ENCODE measurements at places on chromosomes 3 and 15.

DNA sequence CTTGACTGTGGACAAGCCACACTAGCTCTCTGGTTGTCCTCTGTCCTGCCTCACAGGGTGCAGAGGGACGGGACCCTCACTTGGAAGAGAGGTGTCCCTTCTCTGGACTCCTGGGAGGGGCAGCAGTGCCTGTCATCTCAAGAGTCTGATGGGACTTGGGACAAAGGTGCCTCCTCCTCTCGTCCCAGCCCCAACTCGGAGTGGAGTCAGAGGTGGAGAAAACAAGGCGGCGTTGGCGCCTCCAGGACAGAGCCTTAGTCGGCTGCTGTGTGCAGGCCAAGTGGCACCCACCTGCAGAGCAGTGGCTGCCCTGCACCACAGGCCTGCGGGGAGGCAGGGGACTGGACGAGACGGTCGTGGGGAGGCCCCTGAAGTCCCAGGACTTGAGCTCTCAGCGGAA lies 9.4 kb upstream of the SEC13 start:
- no peak for DNase-seq

DNA sequence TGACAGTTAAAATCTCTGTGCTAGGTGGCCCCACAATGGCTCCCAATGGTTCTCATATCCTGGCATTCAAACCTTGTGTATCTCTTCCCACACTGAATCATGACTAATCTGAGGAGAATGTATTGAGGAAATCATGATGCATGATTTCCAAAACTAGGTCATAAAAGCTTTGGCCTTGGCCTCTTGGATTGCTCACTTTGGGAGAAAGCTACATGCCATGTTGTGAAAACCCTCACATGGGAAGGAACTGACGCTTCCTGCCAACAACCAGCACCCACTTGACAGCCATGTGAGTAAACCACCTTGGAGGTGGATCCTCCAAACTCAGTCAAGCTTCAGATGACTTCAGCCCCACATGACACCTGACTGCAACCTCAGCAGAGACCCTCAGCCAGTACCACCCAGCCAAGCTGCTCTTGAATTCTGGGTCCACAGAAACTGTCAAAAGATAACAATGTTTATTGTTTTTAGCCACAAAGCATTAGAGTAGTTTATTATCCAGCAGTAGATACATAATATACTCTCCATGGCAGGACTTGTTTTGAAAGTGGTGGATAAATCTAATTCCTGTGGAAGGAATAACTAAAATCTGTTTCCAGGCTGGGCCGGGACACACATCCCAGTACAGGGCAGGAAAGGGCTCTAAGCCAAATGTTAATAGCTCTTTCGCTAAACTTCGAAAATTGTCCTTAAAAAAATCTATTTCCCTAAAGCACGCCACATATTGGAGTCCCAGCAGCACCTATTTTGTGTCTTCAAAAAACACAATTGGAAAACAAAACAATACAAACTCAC lies 1.0 kb upstream of the ZNF620 start:
- no peak for DNase-seq

GRCh38 chr3:104359546-104359945 lies 1007.2 kb upstream of the ALCAM start:
- DNase-seq = no peak

GRCh38 chr3:3110749-3111361 lies 681 bp upstream of the IL5RA start:
- DNase-seq = no peak

GRCh38 chr3:131957980-131958379 lies 76.8 kb downstream of the CPNE4 start:
- no peak for DNase-seq

GRCh38 chr3:45760878-45761711 lies 35.2 kb downstream of the SLC6A20 start:
- DNase-seq = no peak

- no peak for DNase-seq
Observed at GRCh38 chr3:22720596-22720995, 482.5 kb upstream of the UBE2E2 start.

- no peak for DNase-seq
Observed at GRCh38 chr15:70096215-70097062, 1.3 kb downstream of the TLE3 start.

DNA sequence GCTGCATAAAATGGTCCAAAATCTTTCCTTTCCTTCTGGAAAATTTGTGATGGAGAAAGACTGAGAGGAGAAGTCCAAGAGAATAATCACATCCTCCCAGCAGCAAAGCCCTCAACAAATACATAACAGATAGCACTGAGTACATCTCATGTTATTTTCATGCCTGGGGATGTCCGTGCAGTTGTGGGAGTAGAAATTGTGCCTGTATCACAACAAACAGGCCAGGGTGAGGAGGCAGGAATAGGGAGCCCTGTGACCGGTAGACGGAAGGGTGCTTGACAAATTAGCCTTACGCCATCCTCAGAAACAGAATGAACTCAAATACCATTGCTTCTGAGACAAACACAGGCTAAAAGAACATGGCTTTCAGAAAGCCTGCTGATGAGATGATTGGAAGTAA lies 333.2 kb upstream of the UMPS start:
- no peak for DNase-seq

DNA sequence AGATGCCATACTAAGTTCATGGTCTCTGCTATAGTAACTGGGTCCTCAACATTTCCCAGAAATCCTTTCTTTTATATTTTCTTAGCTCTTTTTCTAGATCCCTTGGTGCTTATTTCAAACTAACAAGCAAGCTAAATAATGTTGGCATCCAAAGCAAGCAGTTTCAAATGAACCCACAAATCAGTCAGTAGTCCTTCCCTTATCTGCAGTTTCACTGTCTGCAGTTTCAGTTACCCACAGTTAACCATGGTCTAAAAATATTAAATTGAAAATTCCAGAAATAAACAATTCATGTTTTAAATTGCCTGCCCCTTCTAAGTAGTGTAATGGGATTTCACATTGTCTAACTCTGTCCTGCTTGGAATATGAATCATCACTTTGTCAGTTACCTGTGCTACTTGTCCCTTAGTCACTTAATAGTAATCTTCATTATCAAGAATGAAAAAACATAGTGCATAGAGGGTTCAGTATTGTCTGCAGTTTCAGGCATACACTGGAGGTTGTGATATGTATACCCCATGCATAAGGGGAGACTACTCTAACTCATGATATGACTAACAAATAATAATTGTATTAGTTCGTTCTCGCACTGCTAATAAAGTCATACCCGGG lies 633.7 kb downstream of the MECOM start:
- DNase-seq = no peak

DNA sequence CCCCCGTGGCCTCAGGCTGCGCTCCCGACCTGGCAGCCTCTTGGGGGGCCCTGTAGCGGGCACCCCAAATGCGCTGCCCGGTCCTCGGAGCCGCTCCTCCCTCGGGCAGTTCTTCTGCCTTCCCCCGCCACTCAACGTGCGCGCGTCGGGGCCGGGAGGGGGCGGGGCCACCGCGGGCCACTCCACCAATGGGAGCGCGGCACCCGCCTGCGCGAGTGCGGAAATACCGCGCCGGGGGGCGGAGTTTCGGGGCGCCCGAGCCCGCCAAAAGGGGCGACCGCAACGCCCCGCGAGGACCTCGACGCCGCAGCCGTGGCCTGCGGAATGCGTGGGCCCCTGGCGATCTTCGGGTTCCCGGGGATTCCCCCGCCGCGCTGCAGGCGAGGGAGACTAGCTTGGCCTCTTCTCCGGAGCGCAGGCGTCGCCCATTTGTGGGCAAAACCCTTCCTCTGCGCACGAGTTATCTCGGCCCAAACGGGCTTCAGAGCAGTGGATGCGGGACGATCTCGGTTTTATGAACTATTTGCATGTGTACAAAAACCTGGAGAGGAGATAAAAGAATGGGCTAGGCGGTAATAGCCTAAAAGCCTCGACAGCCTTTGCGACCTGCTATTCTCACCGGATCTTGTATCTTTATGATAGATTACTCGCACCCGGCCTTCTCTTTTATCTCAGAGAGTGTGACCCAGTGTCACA lies at the start of gene TASOR:
Gene TASOR (minus strand): TSS at position 144 of the 696 bp plus-strand sequence. CDS start 259 bp downstream, outside the sequence.
- peak; percentile 26 for DNase-seq

DNA sequence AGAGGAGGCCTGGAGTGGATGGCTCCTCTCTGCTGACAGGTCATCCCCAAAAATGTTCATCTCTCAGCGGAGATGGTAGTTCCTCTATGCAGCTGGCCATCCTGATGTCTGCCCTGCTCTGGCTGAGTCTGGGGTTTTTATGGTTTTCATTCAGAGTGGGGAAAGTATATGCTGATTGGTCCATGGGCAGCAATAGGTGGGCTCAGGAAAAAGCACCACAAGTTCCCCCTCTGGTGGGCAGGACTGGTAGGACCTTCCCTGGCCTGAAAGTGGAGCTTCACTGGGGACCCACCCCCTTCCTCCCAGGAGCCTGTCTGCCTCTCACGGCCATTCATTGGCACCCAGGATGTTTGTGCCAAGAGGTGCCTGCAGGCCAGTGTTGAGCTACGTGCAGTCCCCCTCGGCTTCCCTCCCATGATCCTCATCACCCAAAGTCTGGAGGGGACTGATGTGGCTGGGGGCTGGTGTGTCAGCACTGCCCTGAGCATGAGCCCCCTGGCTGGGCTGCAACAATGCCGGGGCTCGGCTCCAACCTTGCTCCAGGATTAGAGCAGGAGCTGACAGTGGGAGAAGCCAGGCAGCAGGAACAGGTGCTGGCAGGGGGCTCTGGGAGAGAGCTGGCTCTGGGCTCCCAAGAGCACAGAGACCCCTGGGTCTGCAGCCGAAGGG lies 13.1 kb upstream of the BLOC1S6 start:
- DNase-seq = no peak

Measured in nucleus accumbens (tissue), 56 donors.